ENCODE measurements at places on chromosomes 12 and 14.

DNA sequence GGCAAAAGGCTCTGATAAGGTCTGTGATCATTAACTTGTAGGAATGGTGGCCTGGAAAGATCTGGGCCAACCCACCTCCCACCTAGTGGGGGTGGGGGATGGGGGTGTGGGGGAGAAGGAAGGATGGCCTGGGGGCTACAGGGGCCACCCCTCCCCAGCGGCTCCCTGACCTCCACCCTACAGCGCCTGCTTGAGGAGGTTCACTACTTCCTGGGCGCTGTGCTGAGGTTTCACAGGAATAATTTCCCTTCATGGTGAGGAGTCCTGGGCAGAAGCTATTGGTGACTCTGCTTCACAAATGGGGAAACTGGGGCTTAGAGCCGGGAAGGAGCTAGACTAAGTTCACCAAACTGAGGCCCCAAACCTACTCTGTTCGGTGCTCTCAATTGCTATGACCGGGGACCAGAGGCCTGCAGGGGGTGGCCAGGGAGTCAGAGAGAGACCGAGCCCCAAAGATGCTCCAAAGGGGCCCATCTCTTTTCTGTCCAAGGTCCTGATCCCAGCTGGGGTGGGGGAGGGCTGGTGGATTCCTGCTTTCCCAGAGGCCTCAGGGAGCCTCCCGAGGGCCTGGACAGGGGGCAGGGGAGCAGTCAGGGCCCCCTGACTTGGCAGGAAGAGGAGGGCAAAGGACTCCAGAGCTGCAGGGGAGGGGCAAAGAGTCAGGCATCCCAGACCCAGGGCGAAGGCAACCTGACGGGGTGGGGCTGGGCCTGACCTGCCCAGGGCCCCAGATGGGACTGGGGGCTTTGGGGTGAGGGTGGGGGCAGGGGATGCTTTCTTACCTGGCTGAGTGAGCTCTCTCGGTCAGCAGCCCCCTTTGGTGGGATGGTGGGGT lies 1.7 kb downstream of the HNF1A start:
- no peak for DNase-seq

DNA sequence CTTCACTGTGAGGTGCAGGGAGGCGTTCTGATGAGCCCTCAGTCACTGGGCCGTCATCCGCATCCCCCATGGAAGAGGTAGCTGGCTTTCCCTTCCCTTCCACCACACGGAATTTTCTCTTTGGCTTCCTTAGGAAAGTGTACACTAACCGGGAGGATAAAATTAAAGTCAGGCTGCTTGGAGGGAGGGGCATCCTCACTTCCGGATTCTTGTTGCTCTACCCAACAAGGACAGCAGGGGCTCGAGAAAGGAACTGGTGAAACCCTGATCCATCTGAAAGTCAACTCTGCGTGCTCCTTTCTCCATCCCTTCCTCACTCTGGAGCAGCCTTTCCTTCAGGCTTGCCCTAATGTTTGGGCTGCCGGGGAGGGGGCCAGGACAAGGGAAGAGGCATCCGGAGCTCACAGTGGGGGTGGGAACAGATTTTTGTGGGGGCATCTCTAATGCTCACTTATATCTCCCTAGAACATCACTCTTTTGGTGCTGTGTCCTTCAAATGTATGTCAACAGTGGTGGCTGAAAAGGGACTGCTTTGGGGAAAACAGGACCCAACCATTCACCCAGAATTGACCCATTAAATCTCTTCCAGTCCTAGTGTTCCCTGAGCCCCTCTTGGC lies 101.4 kb upstream of the FKBP4 start:
- DNase-seq, result no peak

GRCh38 chr14:41899416-41899815 lies 292.7 kb downstream of the LRFN5 start:
- DNase-seq, result no peak

GRCh38 chr12:51579321-51579850 lies 11.6 kb upstream of the SCN8A start:
- DNase-seq, result no peak
